Cortex of kidney (tissue), 1 donor: ENCODE measurements at places on chromosomes 13 and 19.

- no peak for DNase-seq
Observed at GRCh38 chr13:29676535-29676934, 81.0 kb upstream of the SLC7A1 start.

- DNase-seq = no peak
Observed at GRCh38 chr19:3277649-3278048, 53.2 kb downstream of the CELF5 start.

- no peak for DNase-seq
Observed at GRCh38 chr19:1365319-1366269, 18.1 kb upstream of the NDUFS7 start.

DNA sequence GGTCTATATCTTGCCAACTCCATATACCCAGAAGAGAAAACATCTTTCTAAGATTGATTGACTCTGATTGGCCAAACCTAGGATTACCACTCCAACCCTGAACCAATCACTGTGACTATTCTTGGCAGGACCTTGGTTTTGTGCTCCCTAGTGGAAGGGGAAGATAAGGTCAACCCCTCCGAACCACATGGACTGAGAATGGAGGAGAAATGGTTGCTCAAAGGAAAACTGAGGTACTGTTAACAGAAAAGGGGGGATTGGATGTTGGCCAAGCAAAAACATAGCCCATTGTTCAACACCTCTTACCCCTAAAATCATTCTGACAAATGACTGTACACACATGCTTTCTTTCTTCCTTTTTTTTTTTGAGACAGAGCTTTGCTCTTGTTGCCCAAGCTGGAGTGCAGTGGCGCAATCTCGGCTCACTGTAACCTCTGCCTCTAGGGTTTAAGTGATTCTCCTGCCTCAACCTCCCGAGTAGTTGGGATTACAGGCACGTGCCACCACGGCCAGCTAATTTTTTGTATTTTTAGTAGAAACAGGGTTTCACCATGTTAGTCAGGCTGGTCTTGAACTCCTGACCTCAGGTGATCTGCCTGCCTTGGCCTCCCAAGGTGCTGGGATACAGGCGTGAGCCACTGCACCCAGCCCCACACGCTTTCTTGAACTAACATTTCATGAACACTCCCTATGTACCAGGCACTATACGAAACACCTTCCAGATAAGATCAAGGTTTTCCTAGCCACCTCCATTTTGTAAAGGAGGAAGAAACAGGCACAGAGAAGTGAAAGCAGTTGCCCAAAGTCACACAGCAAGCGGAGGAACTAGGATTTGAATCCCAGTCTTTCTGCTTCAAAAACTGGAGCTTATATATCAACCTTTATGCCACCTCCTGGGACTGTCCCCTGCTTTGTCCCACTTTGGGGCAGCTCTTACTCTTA lies 6.5 kb downstream of the MEIOSIN start:
- no peak for DNase-seq

GRCh38 chr19:57202160-57202559 lies 10.9 kb downstream of the ZNF264 start:
- no peak for DNase-seq

GRCh38 chr19:19782783-19783182 lies 38.8 kb downstream of the ZNF506 start:
- DNase-seq = no peak

DNA sequence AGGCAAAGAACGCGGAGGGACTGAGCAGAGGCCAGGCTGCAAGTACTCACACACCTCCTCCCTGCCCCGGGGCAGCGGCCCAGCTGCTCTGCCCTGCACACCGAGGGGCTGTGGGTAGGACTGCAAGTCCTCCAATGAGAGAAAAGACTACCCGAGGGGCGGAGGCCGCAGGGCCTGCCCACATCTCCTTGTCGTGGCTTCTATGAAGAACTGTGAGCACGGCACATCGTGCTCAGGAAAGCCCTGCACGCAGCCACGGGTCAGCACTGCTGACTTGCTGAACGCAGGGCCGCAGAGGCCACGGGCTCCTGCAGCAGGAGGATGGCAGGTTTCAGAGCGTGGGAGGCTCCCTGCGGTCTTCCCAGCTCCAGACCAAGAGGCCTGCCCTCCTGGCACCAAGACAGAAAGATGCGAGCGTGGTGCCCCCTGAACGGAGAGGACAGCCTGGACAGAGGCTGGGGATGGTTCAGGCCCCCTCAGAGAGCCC lies 37.4 kb downstream of the CEBPG start:
- DNase-seq = no peak

DNA sequence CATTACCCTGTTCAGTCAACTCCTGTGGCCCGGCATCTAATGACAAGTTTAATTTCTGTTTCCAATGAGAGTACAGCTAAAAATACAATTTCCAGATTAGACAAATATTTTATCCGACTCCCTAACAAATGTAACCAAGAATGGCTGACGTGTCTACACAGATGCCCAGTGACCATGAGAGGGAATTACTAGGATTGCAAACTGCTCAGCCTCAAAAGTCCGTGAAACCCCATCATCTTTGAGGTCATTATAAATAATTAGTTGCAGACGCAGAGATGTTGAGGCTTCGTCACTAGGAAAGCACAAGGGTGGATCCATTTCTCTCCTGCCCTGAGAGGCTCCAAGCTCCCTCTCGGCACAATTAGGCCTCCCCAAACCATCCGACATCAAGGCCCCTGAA lies 104.1 kb upstream of the ZNF507 start:
- no peak for DNase-seq

- no peak for DNase-seq
Observed at GRCh38 chr13:104411141-104411765, 1345.0 kb upstream of the SLC10A2 start.

DNA sequence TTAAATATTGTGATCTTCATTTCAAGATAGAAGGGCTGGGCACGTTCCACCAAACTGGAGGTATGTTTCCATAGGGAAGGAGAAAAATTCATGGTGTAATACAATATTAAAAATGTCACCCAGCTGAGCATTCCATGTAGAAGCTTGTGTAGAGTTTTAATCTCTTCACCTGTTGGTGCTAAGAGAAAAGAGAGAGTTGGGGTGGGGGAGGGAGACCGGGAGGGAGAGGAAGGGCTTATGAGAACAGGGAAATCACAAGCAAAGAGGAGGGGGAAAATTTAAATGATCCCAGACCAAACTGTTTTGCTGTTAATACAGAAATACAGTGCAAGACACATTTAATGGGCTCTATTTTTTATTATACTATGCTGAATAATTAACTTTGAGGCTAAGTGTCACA lies 345.8 kb downstream of the ZNF536 start:
- DNase-seq = no peak

DNA sequence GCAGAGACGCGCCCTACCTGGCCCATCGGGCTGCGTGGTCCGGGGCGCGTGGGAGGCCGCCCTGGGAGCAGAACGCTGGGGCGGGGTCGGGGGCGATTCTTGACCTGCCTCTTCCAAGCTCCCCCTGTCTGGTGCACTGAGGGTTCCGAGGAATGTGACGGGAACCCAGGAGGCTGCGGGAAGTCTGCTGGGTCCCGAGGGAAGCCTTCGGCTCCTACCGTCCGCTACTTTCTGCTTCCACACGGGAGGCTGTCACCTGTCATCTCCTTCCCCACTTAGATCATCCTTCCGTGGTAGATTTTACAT lies 781 bp upstream of the SPRYD7 start:
- no peak for DNase-seq

DNA sequence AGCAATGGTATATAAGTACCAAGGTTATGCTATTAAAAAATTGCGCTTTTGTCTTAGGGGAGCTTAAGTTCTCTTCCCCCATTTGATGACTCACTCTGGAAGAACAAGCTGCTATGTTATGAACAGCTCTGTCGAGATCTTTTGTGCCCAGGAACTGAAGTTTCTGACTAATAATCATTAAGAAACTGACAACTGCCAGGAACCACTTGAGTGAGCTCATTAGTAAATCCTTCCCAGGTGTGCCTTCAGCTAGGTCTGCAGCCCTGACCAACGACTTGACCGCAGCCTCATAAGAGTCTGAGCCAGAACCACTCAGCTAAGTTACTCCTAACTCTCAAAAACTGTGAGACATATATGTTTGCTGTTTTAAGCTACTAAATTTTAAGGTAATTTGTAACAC lies 147.8 kb downstream of the SLITRK6 start:
- DNase-seq = no peak

DNA sequence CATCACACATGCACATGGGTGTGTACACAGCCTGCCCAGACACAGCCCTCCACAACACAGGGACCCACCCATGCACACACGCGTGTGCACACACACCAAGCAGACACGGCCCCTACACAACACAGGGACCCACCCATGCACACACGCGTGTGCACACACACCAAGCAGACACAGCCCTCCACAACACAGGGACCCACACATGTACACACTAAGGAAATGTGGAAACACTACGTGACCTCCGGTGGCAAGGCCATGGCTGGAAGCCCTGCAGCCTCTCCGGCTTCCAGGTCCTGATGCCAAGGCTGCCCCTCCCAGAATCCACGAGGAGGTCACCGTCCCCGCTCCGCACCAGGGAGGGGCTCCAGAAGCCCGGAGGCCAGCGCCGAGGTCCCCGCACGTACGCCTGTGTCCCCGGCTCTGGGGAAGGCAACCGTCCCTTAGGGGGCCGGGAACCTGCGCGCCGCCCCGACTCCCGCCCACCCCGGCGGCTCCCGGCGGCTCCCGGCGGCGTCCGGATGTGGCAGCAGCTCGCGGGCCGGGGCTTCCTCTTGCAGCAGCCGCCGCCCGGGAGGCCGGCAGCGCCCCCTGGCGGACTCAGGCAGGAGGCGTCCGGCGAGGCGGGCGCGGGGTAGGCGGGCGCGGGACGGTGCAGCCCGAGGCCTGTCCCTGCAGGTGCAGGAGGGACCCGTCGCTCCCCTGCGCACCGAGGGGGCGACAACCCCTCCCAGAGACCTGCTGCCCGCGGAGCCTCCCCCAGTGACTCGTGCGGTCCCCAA lies 29.8 kb upstream of the GRTP1 start:
- no peak for DNase-seq

DNA sequence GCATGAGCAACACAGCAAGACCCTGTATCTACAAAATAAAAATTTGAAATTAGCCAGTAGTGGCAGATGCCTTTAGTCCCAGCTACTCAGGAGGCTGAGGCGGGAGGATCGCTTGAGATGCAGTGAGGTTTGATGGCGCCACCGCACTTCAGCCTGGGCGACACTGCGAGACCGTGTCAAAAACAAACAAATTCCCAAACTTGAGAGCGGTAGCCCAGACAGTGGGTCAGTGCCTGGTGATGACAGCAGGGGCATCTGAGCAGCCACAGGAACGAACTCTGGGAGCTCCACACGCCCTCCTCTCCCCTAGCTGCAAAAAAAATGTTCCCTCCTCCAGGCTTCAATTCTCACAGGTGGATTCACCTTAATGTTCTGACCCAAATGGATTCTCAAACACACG lies 14.1 kb downstream of the ZNF490 start:
- no peak for DNase-seq

DNA sequence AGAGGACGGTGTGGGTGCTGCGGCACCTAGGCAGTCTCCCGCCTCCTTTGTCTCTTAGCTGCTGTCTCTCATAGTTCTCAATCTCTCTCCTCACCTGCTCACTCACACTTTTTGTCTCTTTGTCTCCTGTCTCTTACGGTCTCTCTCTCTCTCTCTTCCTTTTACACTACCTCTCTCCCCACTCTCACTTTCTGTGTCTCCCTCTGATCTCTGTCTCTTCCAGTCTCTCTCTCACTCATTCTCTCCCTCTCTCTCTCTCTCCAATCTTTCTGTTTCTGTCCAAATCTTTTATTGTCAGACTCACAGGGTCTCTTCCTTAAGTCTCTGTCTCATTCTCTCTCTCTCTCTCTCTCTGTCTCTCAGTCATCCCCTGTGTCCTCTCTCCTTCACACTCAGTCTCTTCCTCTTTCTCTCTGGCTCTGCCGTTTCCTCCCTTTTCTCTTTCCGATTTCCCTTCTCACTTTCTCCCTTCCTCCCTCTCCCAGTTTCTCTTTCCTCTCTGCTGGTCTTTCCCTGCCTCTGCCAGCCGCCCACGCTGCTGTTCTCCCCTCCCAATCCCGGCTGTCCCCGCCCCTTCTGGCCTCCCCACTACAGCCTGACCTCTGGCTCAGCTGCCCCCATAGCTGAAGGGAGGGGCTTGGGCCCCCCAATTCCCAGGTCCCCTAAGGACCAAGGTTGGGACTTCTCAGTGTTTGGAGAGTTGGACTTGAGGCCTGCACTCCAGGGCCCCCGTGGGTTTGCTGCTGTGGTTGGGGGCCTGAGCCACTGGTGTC lies at the start of gene PLEKHA4:
Gene PLEKHA4, minus strand, starts transcription at position 504 of the 773 bp plus-strand sequence. CDS start 997 bp downstream, outside the sequence.
- no peak for DNase-seq

- DNase-seq = no peak
Observed at GRCh38 chr19:33306853-33307792, 4.8 kb upstream of the CEBPA start.

DNA sequence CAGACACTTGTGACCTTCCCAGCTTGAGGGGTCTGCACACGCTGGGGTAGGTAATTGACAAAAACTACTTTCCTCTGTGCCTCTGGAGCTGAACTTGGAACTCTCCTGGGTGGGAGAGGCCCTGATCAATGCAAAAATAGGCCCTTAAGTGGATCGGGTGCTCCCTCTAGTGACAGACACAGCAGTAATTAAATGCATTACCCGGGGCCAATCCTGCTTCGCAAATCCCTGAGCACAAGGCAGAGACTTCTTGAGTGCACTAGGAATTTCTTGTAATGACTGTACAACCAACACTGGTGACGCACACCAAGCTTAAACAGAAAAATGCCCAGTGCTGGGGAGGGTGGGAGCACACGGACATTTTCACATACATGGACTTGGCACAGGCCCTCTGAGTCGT lies 10.6 kb upstream of the UBE2S start:
- no peak for DNase-seq

GRCh38 chr19:7145494-7145893 lies 76.0 kb downstream of the ZNF557 start:
- no peak for DNase-seq

GRCh38 chr19:39415111-39416046 lies 2.9 kb downstream of the PLEKHG2 start:
- DNase-seq = no peak

GRCh38 chr19:5563008-5563431 lies 4.7 kb downstream of the TINCR start:
- DNase-seq = no peak

- DNase-seq = no peak
Observed at GRCh38 chr19:10961073-10961860, 437 bp downstream of the SMARCA4 start.
